ENCODE measurements at places on chromosomes 6 and 20. TPM values are rescaled to one million over a fixed set of nuclear protein-coding genes. Genes with fewer than 3 reads are reported as not detected.

DNA sequence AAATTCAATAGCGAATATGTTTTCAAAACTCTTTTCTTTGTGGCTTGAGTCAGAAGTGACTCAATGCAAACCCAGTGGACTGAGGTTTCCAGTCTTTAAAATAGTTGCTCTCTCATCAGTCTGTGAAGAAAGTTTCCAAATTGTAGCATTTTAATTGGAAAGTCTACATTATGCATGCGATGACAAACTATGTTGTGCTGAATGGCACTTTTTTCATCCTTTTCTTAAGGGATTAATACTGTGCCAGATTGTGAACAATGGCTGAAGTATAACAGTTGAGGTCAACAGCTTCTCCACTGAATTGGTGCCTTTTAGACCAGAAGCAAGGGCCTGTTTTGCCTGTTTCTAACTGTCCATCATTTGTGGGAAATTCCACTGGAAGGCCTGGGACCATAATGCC is 377.1 kb downstream of the BTBD9 start:
- peaks cover 57% of the 10 kb centered on the region for H3K4me1 ChIP-seq
- DNase-seq: no peak
- no peaks in the 10 kb centered on the region for H3K36me3 ChIP-seq
- peak overlapping the region; percentile 9 for H3K27ac ChIP-seq
- H3K27me3 ChIP-seq: no peaks in the 10 kb centered on the region

DNA sequence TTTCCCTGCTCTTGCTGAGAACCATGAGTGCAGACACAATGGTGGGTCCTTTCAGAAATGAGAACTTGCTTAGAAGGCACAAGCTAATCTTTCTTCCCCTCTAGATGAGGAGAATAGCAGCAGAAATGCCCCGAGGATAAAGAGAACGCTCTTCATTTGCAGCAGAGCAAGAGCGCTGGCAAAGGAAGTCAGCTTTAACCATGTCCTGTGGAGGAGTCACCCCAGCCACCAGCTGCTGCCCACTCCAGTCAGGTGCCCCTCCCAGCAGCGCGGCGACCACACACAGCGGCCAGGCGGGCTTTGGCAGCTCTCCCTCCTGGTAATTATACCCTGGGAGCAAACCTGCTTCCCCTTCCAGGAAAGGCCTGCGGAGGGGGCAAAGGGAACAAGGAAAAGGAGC is 42.4 kb upstream of the EMILIN3 start:
- no peak for DNase-seq
- H3K36me3 ChIP-seq: peaks cover 38% of the 10 kb centered on the region
- no peak overlapping the region for H3K4me3 ChIP-seq
- no peak overlapping the region for H3K27ac ChIP-seq
- H3K27me3 ChIP-seq: no peaks in the 10 kb centered on the region

DNA sequence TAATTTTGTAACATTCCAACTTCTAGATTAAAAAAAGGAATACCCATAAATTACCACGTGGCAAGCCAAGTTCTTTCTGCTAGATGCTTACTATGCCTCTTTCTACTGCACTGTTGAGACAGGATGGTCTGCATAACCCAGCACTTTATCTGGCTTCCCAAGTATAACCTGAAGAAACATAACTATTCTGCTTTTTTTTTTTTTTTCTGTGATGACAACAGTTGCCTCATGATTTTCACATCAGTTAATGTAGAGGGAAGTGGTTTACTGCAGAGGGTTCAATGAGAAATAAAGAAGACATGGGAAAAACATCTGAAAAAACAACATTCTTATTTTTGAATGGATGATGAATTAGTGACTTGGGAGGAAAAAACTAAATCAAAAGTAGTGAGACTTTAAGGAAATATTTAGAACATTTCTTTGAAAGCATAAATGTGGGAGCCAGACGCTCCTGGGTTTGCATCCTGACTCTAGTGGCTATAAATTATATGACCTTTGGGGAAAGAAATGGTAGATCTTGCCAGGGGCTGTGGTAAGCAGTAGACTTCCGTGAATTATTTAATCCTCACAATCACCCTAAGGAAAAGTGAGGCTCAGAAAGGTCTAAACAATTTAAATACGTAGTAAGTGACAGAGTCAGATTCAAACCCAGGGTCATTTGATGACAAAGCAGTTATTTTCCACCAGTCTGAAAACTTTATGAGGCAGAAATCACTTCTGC is 230.7 kb downstream of the PHACTR1 start:
- peaks cover 8% of the 10 kb centered on the region for H3K27me3 ChIP-seq
- H3K4me1 ChIP-seq: no peaks in the 10 kb centered on the region
- H3K36me3 ChIP-seq: no peaks in the 10 kb centered on the region
- no peak for DNase-seq
- H3K4me3 ChIP-seq: no peak overlapping the region

- H3K36me3 ChIP-seq: no peaks in the 10 kb centered on the region
- H3K4me3 ChIP-seq: no peak overlapping the region
- H3K4me1 ChIP-seq: no peaks in the 10 kb centered on the region
- no peak overlapping the region for H3K27ac ChIP-seq
- DNase-seq: no peak
- peaks cover 49% of the 10 kb centered on the region for H3K27me3 ChIP-seq
Observed at GRCh38 chr6:44779130-44779826, 391.8 kb downstream of the CDC5L start.

DNA sequence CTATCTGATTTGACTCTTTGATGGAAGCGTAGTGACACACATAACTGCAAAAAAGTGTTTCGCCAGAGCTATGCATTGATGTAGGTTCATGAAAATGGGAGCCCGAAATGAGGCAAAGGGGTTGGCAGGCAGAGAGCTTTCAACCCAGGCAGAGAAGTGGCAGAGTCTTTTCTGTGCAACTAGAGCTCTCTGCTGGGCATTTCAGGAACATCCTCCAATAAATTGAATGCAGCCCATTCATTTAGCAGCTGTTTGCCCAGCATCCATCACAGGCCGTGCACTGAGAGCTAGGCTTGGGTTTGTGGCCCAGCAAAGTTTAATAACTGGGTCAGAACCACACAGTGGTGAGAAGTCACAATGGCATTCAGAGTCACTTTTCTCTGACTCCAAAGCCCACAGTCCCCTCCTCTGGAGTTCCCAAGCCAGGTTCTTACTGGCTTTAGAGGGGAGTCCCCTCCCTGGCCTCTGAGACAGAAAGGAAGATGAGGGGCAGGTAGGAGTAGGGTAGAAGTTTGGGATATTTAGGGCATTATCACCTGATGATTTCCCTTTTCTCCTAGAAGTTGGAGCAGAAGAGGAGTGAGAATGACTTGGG is 31.8 kb upstream of the ELMO2 start:
- H3K4me1 ChIP-seq: no peaks in the 10 kb centered on the region
- H3K27me3 ChIP-seq: peaks cover 89% of the 10 kb centered on the region
- no peaks in the 10 kb centered on the region for H3K36me3 ChIP-seq
- H3K27ac ChIP-seq: no peak overlapping the region

OR2W1 gene
- total RNA-seq: not detected

Data from Calu3 (cell line).